ENCODE measurements at places on chromosomes 1 and 21.

- H3K27me3 ChIP-seq, result no peaks in the 10 kb centered on the region
- no peak overlapping the region for H3K27ac ChIP-seq
- DNase-seq, result no peak
- no peaks in the 10 kb centered on the region for H3K4me1 ChIP-seq
Observed at GRCh38 chr1:99540744-99541143, 105.2 kb upstream of the PALMD start.

GRCh38 chr1:18881642-18882431 lies 20.5 kb downstream of the ALDH4A1 start:
- H3K4me1 ChIP-seq, result no peaks in the 10 kb centered on the region
- H3K27me3 ChIP-seq, result no peaks in the 10 kb centered on the region

GRCh38 chr1:172976222-172977041 lies 74.3 kb downstream of the TNFSF18 start:
- no peaks in the 10 kb centered on the region for H3K4me1 ChIP-seq
- no peak overlapping the region for H3K4me3 ChIP-seq
- DNase-seq, result no peak
- no peak overlapping the region for H3K27ac ChIP-seq
- no peaks in the 10 kb centered on the region for H3K27me3 ChIP-seq
- no peaks in the 10 kb centered on the region for H3K36me3 ChIP-seq

DNA sequence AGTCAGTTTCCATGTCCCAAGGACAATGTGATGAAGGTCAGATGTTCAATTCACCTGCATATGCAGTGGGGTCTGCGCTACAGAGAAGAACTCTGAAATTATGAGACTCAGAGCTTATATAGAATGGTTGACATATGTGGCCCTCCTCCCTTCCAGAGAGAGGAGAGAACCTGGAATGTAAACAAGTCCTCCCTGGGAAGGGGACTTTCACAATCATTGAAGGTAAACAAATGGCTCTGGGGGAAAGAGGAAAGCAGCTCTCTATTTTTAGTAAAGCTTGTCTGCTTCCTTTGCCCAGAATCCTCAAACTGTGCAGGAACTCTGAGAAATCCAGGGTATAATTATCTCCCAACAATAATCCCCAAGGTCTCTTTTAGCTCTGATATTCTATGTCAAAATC lies 9.8 kb downstream of the OVGP1 start:
- no peak overlapping the region for H3K4me3 ChIP-seq
- no peaks in the 10 kb centered on the region for H3K36me3 ChIP-seq
- no peak overlapping the region for H3K27ac ChIP-seq
- H3K27me3 ChIP-seq, result no peaks in the 10 kb centered on the region
- no peak for DNase-seq

GRCh38 chr1:65332821-65333220 lies 23.5 kb downstream of the DNAJC6 start:
- no peak overlapping the region for H3K4me3 ChIP-seq
- no peaks in the 10 kb centered on the region for H3K27me3 ChIP-seq
- H3K36me3 ChIP-seq, result no peaks in the 10 kb centered on the region
- no peak overlapping the region for H3K27ac ChIP-seq
- DNase-seq, result no peak

DNA sequence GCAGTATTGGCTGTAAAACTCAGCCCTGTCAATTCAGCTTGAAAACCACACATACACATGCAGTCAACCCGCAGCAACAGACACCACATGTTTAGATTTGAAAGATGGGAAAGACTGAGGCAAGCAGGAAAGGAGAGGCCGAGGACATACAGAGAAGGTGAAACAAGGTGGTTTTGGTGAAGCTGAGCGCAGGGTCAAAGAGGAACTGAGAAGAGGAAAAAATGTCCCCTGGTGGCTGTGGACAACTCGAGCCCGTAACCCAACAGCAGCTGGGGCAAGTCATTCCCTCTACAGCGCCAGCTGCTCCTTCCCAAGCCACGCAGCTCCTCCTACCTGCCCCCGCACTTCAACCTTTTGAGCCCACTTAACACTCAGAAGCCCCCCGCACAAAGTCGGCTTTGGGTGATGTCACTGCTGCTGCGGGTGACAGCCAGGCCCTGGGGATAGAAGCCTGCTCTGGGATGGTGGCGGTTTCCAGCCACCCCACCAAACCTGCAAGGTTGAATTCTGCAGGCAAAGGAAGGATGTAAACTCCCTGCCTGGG lies 63.0 kb downstream of the KCNN3 start:
- DNase-seq, result no peak
- no peak overlapping the region for H3K27ac ChIP-seq
- H3K4me3 ChIP-seq, result no peak overlapping the region
- H3K36me3 ChIP-seq, result no peaks in the 10 kb centered on the region
- H3K4me1 ChIP-seq, result no peaks in the 10 kb centered on the region
- H3K27me3 ChIP-seq, result no peaks in the 10 kb centered on the region

DNA sequence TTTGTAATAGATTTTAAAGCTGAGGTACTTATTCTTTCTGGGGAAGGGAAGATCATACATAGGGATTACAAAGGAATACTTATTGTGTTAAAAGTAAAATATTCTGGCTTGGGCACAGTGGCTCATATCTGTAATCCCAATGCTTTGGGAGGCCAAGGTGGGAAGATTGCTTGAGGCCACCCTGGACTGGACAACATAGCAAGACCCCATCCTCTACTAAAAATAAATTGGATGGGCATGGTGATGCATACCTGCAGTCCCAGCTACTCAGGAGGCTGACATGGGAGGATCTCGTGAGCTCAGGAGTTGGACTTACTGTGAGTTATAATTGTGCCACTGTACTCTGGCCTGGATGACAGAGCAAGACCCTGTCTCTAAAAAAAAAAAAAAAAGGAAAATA lies 27.6 kb downstream of the GABPB2 start:
- H3K4me1 ChIP-seq, result no peaks in the 10 kb centered on the region
- H3K36me3 ChIP-seq, result no peaks in the 10 kb centered on the region
- H3K4me3 ChIP-seq, result no peak overlapping the region
- no peaks in the 10 kb centered on the region for H3K27me3 ChIP-seq
- DNase-seq, result no peak
- H3K27ac ChIP-seq, result no peak overlapping the region

GRCh38 chr1:155695072-155695471 lies 6.2 kb downstream of the DAP3 start:
- H3K27ac ChIP-seq, result no peak overlapping the region
- no peak for DNase-seq
- H3K36me3 ChIP-seq, result no peaks in the 10 kb centered on the region
- H3K4me3 ChIP-seq, result no peak overlapping the region
- no peaks in the 10 kb centered on the region for H3K27me3 ChIP-seq
- H3K4me1 ChIP-seq, result no peaks in the 10 kb centered on the region

DNA sequence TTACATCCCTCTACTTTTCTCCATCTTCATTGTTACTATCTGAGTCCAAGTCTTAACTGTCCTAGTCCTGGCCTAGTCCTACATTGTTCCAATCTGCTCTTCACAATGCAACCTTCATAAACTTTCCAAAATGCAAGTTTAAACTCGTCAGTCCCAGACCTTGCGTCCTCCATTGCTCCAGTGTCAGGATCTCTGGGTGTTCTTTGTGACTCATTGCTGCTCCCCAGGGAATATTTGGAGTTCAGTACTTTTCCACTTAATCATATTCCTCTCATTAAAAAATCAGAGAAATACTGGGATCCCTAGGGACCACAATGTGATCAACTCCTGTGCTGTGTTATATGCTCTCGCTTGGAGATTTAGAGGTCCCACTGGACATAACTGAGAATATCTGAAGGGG lies 18.0 kb upstream of the KPRP start:
- no peaks in the 10 kb centered on the region for H3K36me3 ChIP-seq
- H3K27me3 ChIP-seq, result no peaks in the 10 kb centered on the region
- H3K4me3 ChIP-seq, result no peak overlapping the region
- no peak for DNase-seq

DNA sequence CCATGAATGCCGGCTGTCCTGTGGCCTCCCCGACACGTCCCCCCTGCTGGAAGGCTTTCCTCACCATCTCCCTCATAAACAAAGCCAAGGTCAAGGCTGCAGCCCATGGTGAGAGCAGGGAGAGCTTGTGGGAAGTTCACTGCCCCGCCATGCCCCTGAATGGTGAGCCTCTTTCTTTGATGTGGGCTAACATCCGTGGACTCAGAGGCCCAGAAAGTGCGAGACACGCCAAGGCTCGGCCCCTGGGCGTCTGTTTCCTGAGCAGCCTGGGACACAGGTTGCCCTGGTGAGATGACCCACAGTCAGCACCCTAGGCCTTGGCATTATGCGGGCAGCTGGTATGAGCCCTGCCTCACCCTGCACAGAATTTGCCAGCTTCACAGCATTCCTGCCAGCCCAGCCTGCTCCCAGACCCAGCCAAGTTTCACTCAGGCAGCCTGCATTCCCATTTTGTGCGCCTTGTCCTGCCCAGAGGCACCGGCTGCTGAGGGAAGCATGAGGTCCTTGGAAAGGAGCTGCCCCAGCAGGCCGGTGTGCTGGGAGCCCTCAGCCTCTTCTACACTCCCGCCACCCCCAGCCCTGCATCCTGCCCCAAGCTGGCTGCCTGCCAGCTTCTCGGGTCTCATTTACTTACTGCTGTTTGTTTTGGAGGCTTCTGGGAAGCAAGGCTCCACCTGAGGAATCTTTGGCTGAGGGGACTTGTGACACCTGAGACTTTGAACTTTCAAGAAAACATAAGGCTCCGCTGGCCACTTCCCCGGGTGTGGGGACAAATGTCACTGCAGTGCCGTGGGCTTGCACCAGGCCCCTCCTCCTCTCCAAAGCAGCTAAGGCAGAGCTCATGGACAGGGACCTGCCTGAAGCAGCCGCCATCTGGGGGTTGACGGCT lies 31.9 kb downstream of the NEK2 start:
- H3K27me3 ChIP-seq, result no peaks in the 10 kb centered on the region
- H3K4me1 ChIP-seq, result peaks cover 8% of the 10 kb centered on the region
- H3K36me3 ChIP-seq, result no peaks in the 10 kb centered on the region

- H3K4me1 ChIP-seq, result peaks cover 1% of the 10 kb centered on the region
- no peaks in the 10 kb centered on the region for H3K27me3 ChIP-seq
Observed at GRCh38 chr1:217138173-217138765, 415.0 kb upstream of the ESRRG start.

GRCh38 chr1:41650028-41650880 lies 165.8 kb upstream of the EDN2 start:
- no peaks in the 10 kb centered on the region for H3K27me3 ChIP-seq
- no peaks in the 10 kb centered on the region for H3K36me3 ChIP-seq
- H3K27ac ChIP-seq, result no peak overlapping the region

DNA sequence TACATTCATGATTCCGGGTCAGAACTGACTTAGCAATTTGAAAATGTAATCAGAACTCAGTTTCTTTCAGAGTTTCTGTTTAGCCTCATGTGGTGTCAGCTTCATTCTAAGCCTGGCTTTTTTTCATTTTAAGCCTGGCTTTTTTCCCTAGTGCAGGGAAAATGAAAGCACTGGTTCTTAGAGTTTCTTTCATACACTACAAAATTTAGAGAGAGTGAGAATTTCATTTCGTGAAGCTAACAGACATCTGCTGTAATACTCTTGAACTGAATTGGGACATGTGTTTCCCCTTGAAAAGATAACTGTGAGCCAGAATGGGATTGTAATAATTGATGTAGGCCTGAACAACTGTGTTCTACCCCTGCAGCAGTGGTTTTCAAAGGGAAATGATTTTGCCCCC lies 95.3 kb upstream of the KIAA0040 start:
- no peaks in the 10 kb centered on the region for H3K27me3 ChIP-seq
- no peak overlapping the region for H3K4me3 ChIP-seq
- no peak overlapping the region for H3K27ac ChIP-seq
- H3K4me1 ChIP-seq, result no peaks in the 10 kb centered on the region
- no peak for DNase-seq

DNA sequence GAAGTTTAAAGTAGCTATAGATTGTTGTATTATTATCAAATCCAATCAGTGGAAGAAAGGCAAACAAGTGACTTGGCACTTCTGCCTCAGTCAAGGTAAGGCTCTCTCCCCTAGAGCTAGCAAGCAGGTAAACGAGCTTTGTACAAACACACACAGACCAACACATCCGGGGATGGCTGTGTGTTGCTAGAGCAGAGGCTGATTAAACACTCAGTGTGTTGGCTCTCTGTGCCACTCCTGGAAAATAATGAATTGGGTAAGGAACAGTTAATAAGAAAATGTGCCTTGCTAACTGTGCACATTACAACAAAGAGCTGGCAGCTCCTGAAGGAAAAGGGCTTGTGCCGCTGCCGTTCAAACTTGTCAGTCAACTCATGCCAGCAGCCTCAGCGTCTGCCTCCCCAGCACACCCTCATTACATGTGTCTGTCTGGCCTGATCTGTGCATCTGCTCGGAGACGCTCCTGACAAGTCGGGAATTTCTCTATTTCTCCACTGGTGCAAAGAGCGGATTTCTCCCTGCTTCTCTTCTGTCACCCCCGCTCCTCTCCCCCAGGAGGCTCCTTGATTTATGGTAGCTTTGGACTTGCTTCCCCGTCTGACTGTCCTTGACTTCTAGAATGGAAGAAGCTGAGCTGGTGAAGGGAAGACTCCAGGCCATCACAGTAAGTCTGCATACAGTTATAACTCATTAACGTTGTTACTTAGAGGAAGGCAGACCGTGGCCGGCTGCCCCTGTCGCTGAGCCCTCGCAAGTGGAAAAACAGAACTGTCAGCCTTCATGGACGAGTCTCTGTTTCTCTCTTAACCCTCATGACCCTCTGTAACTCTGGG lies at the start of gene PALMD:
PALMD (plus strand) TSS at position 415 of the 833 bp plus-strand sequence; CDS start at position 620, 205 bp downstream.
- H3K27ac ChIP-seq, result peak within 1 kb of the TSS; percentile 55
- DNase-seq, result peak; percentile 41
- H3K36me3 ChIP-seq, result no peaks in the 10 kb centered on the region
- no peaks in the 10 kb centered on the region for H3K27me3 ChIP-seq
- H3K4me3 ChIP-seq, result peak within 1 kb of the TSS; percentile 31
